T-cell (primary cell): ENCODE measurements at places on chromosomes 4 and X.

GRCh38 chrX:38548508-38548907 is 12.8 kb upstream of the TSPAN7 start:
- no peaks in the 10 kb centered on the region for H3K36me3 ChIP-seq
- no peaks in the 10 kb centered on the region for H3K27me3 ChIP-seq
- no peak overlapping the region for H3K27ac ChIP-seq
- no peak overlapping the region for H3K4me3 ChIP-seq

- H3K27ac ChIP-seq = no peak overlapping the region
- no peaks in the 10 kb centered on the region for H3K27me3 ChIP-seq
- H3K36me3 ChIP-seq = no peaks in the 10 kb centered on the region
- no peak for DNase-seq
Observed at GRCh38 chr4:101186567-101187184, 160.7 kb downstream of the PPP3CA start.

DNA sequence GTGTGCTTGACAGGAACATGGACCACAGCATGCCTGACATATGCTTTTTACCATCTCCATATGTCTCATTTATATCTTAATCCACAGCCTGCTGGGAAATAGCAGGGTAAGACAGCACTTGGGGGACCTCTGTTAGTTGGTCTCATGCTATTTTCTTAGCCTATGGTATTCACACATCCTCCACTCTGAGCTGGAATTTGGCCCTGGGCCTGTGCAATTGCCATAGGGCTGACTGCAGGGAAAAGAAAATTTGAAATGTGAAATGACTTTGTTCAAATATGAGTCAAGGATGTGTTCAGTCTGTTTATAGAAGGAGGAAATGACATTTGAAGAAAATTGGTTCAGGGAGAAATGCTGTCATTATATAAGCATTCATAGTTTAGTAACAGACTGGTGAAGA is 9.6 kb upstream of the MAP7D3 start:
- H3K27ac ChIP-seq = no peak overlapping the region
- no peaks in the 10 kb centered on the region for H3K36me3 ChIP-seq
- H3K4me1 ChIP-seq = peaks cover 4% of the 10 kb centered on the region
- no peak for DNase-seq

DNA sequence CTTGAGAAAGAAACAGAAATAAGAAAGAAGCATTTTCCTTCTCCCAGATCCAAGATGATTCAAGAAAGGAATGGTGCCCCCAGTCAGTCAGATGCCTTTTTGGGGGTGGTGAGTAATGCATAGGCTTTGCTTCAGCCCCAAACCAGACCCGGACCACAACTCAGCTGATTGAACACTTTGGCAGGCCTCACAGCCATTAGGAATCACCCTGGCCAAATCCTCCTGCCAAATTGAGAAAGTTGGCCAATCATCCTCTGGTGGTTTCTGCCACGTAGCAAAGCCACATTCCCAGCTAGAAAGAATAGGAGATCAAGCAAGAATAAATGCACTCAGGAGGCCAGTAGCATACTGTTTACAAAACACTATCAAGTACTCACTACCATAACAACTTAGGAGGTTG is 33.7 kb downstream of the FRMD7 start:
- no peaks in the 10 kb centered on the region for H3K27me3 ChIP-seq
- no peak overlapping the region for H3K27ac ChIP-seq
- H3K4me3 ChIP-seq = no peak overlapping the region
- H3K36me3 ChIP-seq = no peaks in the 10 kb centered on the region
- H3K4me1 ChIP-seq = no peaks in the 10 kb centered on the region

- no peak for DNase-seq
- no peaks in the 10 kb centered on the region for H3K4me1 ChIP-seq
- no peak overlapping the region for H3K27ac ChIP-seq
- H3K36me3 ChIP-seq = no peaks in the 10 kb centered on the region
Observed at GRCh38 chr4:55993994-55994663, 45.4 kb downstream of the CEP135 start.

DNA sequence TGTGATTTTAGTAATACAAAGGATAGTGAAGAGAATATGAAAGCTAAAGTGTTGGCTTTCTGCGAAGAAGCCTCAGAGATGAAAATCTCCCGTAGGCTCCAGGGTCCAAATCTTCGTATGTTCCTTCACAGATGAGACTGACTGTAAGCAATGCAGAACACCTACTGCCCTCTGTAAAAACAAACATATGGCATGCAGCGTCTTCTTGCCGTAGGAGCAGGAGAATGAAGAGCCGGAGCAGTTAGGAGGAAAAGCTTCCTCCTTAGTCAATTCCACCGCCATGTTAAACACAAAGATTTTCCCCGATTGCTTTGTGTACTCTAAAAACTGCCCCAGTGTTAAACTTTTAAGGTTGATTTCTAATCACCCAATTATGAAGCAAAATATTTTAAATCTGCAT is 22.5 kb downstream of the RWDD4 start:
- no peak overlapping the region for H3K27ac ChIP-seq
- DNase-seq = no peak
- H3K36me3 ChIP-seq = no peaks in the 10 kb centered on the region

- no peak overlapping the region for H3K4me3 ChIP-seq
- H3K4me1 ChIP-seq = no peaks in the 10 kb centered on the region
- peaks cover 5% of the 10 kb centered on the region for H3K27me3 ChIP-seq
- no peak for DNase-seq
- no peak overlapping the region for H3K27ac ChIP-seq
Observed at GRCh38 chrX:67545893-67546495, 2.2 kb downstream of the AR start.

DNA sequence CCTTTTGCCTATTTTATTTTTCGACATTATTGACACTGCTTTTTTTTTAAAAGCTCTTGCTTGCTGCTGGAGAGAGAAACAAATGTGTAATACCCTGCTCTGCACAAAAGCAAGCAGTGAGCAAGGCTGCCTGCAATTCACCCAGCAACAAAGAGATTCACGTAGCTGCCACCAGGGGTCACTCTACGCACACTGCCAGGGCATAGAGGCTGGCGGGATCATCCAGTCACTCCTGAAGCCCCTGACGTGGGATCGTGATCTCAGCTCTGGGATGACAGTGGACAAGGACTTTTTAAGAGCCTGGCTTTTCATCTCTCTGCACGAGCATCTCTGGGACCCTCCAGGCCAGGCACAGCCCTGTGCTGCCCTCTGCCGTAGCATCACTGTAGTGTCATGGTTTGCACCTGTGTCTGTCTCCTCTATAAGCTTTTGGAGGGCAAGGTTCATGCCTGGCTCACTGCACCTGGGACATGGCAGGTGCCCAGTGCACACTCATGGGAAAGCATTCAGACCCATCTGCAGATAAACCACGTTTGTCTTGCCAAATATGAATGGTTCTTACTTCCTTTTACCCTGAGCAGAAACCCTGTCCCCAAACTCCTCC is 19.8 kb downstream of the C4orf50 start:
- no peak overlapping the region for H3K4me3 ChIP-seq
- peaks cover 3% of the 10 kb centered on the region for H3K4me1 ChIP-seq
- peaks cover 21% of the 10 kb centered on the region for H3K27me3 ChIP-seq
- no peak overlapping the region for H3K27ac ChIP-seq
- DNase-seq = peak; percentile 30

- H3K4me3 ChIP-seq = no peak overlapping the region
- no peaks in the 10 kb centered on the region for H3K4me1 ChIP-seq
- DNase-seq = no peak
- no peaks in the 10 kb centered on the region for H3K36me3 ChIP-seq
Observed at GRCh38 chr4:130056286-130056685, 960.3 kb downstream of the C4orf33 start.

GRCh38 chr4:7659429-7660175 is 224.9 kb upstream of the PSAPL1 start:
- peaks cover 28% of the 10 kb centered on the region for H3K27me3 ChIP-seq
- no peaks in the 10 kb centered on the region for H3K4me1 ChIP-seq
- DNase-seq = no peak
- no peaks in the 10 kb centered on the region for H3K36me3 ChIP-seq

- no peaks in the 10 kb centered on the region for H3K36me3 ChIP-seq
- no peak for DNase-seq
- H3K4me3 ChIP-seq = no peak overlapping the region
- H3K27ac ChIP-seq = no peak overlapping the region
- H3K4me1 ChIP-seq = no peaks in the 10 kb centered on the region
Observed at GRCh38 chrX:111857534-111858060, 18.4 kb upstream of the TRPC5OS start.

- peaks cover 9% of the 10 kb centered on the region for H3K4me1 ChIP-seq
- H3K4me3 ChIP-seq = peak within 1 kb of the TSS; percentile 80
- DNase-seq = no peak
- H3K27me3 ChIP-seq = no peaks in the 10 kb centered on the region
- no peak within 1 kb of the TSS for H3K27ac ChIP-seq
Observed at GRCh38 chr4:78551420-78552351, at the start of gene ANXA3. Gene ANXA3, plus strand, starts transcription at chr4:78551770. Its CDS starts 2,704 bp downstream, at chr4:78554474.

DNA sequence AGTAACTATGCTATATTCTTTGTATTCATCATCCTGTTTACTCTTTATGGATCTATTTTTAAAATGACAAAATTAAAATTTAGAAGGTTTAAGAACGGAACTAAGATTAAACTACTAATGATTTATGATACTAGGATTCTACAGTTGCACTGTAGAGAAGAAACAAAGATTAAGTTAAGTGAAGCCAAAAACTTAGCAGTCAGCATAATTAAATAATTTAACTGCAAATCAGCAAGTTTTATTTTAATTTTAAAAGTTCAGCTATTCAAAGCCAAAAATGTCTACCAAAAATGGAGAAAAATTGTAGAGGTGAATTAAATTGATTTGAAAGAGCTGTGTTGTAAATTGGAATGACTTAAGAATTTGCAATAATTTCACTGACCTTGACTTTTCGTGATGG is 30.8 kb downstream of the NDST4 start:
- no peak overlapping the region for H3K27ac ChIP-seq
- H3K4me1 ChIP-seq = no peaks in the 10 kb centered on the region
- H3K36me3 ChIP-seq = no peaks in the 10 kb centered on the region

DNA sequence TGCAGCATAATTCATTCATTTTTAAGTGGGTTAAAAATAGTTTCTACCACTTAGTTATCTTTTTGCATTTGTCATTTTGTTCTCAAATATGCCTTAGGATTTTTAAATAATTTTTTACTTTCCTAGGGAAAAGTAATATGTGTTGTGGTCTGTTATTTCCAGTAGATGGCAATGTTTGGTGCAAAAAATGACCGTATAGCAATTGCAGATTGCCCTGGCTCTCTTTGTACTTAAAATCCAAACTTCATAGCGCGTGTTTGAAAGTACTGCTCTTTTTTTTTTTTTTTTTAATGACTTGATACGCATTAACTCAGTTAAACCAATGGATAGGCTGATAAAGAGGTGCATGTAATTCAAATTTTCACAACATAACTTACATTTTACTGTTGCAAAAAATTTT is 74.4 kb upstream of the RBMX start:
- no peaks in the 10 kb centered on the region for H3K36me3 ChIP-seq
- H3K27me3 ChIP-seq = no peaks in the 10 kb centered on the region
- no peaks in the 10 kb centered on the region for H3K4me1 ChIP-seq
- no peak for DNase-seq

DNA sequence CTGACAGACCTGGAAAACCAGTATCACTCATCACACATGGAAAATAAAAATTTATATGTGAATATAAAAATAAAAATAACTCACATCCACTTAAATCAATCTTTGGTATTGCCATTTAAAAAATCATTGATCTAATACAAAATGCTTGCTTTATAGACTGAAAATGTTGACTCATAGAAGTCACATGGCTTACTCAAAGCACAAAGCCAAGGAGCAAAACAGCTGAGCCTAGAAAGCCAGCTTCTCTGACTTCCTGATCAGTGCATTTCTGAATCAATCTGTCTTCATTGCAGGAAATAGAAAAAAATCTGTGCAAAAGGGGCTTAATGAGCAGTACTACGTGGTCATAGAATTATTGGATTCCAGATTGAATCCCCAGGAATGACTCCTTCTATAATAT is 176.9 kb upstream of the HS3ST1 start:
- H3K27me3 ChIP-seq = no peaks in the 10 kb centered on the region
- no peak overlapping the region for H3K27ac ChIP-seq
- no peaks in the 10 kb centered on the region for H3K4me1 ChIP-seq
- H3K4me3 ChIP-seq = no peak overlapping the region
- H3K36me3 ChIP-seq = no peaks in the 10 kb centered on the region

GRCh38 chrX:139209342-139209741 is 321.2 kb upstream of the F9 start:
- no peak for DNase-seq
- no peak overlapping the region for H3K4me3 ChIP-seq
- H3K4me1 ChIP-seq = peaks cover 5% of the 10 kb centered on the region
- no peaks in the 10 kb centered on the region for H3K36me3 ChIP-seq
- H3K27me3 ChIP-seq = peaks cover 15% of the 10 kb centered on the region
- H3K27ac ChIP-seq = no peak overlapping the region

- H3K27me3 ChIP-seq = no peaks in the 10 kb centered on the region
- H3K4me1 ChIP-seq = no peaks in the 10 kb centered on the region
- no peaks in the 10 kb centered on the region for H3K36me3 ChIP-seq
- H3K4me3 ChIP-seq = no peak overlapping the region
- no peak for DNase-seq
Observed at GRCh38 chr4:83993774-83994173, 457.9 kb downstream of the GPAT3 start.

DNA sequence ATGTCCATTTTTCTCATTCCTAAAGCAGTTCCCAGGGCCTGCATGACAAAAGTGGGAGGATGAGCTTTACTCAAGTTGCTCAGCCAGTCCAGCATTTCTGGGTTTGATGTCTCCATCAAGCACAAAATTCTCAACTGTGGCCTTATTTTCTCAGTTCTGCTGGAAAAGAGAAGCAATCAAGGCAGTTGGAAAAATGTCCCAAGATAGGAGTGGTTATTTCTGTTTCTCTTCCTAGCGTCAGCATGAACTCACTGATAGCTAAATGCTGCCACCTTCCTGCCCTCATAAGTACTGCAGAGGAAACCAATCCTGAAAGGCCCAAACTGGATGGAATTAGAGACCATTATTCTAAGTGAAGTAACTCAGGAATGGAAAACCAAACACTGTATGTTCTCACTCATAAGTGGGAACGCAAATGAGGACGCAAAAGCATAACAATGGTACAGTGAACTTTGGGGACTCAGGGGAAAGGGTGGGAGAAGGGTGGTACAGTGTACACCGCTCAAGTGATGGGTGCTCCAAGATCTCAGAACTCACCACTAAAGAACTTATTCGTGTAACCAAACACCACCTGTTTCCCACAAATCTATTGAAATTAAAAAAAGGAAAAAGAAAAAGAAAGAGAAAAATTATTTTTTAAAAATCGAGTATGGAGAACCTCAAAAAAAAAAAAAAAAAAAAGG is 29.6 kb downstream of the ADH7 start:
- H3K27me3 ChIP-seq = peaks cover 3% of the 10 kb centered on the region
- H3K4me3 ChIP-seq = no peak overlapping the region
- no peaks in the 10 kb centered on the region for H3K36me3 ChIP-seq
